Astrocyte (in vitro differentiated cells and primary cell): ENCODE measurements at places on chromosomes 6 and 20. TPM values are rescaled to one million over a fixed set of nuclear protein-coding genes. Genes with fewer than 3 reads are reported as not detected.

GRCh38 chr6:136030131-136030530, 178.6 kb downstream of the PDE7B start:
- DNase-seq, result no peak

DNA sequence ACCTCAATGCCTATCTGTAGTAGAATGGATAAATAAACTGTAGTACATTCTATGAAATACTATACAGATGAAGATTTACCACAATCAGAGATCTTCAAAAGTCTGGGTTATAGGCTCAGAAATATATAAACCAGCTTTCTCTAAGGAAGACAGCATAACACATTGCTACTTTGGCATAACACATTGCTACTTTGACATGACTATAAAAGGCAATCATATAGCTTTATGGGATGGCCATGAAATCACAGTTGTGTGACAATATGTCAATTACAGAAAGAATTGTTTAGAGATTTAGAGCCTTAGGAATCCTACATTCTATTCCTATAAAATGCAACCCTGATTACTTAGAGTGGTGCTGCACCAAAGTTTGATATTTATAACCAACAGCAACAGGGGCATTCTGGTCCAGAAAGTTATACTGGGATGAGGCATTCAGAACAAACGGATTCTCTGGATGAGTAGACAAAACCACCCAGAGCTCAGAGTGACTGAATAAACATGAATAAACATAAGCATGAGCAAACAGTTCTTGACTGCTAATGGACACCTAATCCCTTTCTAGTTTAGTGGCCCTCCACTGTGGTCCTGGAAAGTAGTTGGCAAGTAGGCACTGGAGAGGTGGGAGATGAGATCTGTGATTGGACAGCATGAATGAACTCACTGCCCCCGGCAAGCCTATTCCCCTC, 12.0 kb downstream of the TTI1 start:
- DNase-seq, result no peak

DNA sequence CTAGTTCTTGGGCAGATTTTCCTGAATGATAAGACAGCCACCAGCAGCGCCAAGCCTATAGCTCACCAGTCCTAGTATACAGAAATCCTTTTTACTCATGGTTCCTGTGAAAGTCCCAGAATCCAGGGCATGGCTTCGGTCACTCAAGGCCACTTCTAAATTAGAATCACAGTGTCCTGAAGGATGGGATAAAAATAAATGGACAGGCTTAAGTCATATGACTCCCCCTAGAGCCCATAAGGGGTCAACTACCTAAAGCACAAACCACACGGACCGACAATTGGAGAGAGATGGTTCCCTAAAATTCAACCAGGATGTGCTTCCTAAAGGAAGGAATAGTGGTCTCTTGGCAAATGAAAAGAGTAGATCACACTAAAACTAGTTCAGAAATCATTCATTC, 404.1 kb upstream of the PLCB4 start:
- no peak for DNase-seq

DNA sequence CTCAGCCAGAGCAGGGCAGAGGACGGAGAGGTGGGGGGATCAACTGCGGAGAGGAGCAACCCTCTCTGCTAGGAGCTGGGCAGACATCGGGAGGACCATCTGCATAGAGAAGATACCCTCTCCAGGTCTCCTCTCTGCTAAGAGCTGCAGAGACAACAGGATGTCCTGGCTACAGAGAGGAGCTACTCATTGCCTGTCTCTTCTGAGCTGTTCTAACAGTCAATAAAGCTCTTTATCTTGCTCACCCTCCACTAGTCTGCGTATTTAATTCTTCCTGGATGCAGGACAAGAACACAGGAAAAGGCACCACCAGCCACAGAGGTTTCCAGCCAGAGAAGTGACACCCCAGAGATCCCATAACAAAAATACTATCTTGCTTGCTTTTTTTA, 871.1 kb upstream of the GJE1 start:
- DNase-seq, result no peak

Gene MOCS1
- 14.7 and 16.0 TPM in 2 replicates for total RNA-seq

Gene AVP
- not detected in 2 replicates for total RNA-seq
